ENCODE measurements at places on chromosomes 12 and 14.

GRCh38 chr14:85399186-85399585 lies 130.8 kb upstream of the FLRT2 start:
- DNase-seq: no peak

DNA sequence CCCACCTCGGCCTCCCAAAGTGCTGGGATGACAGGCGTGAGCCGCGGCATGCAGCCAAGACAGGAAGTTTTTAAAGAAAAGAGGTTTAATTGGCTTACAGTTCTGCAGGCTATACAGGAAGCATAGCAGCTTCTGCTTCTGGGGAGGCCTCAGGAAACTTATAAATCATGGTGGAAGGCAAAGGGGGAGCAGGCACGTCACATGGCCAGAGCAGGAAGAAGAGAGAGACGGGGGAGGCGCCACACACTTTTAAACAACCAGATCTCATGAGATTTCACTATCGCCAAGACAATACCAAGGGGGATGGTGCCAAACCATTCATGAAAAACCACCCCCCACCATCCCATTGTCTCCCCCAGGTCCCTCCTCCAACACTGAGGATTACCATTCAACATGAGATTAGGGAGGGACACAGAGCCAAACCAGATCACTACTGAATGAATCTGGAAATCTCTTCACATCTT lies 14.1 kb downstream of the CCDC63 start:
- no peak for DNase-seq

DNA sequence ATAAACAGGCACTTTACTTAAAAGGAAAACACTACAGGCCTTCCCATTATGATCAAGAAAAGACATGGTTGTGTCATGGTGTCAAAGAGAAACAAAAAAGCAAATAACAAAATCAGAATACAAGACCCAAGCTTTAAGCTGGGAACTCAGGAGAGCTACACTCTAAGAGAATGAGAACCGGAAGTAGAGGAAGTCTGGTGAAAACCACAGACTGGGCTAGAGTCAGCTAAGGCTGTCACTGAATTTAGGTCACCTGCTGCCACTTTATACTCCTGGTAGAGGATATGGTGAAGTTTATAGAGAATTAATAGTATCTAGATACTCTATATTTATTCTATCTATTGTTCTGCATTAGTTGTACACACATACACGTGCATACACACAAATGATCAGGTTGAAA lies 971.7 kb downstream of the FLRT2 start:
- no peak for DNase-seq

DNA sequence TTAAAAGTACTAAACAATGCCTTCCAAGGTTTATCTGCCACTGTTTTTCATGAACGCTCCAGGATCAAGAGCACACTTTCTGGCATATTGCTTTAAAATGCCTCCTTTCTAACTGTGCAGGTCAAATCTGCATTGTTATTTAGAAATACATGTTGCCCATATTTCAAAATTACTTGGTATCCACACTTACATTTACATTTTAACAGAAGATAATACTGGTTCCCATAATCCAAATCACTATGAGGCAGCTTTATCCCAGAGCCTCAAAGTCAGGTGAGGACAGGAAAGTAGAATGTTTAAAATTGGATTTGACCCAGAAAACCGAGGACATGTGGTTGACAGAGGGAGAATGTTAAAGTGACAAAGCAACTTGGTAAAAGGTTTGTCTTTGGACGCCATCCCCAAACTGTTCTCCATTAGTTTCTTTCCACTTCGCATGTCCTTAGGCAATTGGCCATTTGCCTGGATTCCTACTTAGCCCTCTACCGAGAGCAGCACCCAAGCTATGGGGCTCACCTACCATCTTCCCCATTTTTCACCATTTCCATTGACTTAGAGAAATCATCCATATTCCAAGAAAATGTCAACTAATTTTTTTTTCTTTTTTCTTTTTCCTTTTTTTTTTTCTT lies 353.0 kb downstream of the PAWR start:
- no peak for DNase-seq

GRCh38 chr12:15636060-15636890 lies 152.9 kb downstream of the EPS8 start:
- DNase-seq: no peak

- no peak for DNase-seq
Measured at GRCh38 chr14:68081489-68081888, 261.9 kb downstream of the RAD51B start.

GRCh38 chr12:132506328-132507160 lies 16.6 kb downstream of the FBRSL1 start:
- peak; percentile 14 for DNase-seq

- DNase-seq: no peak
Measured at GRCh38 chr12:10130042-10130441, at the start of gene CLEC7A. TSS of gene CLEC7A (minus strand) at chr12:10130199. CDS start at chr12:10130082, 117 bp downstream.
